GM03348 (cell line): ENCODE measurements at places on chromosomes 2 and 18.

DNA sequence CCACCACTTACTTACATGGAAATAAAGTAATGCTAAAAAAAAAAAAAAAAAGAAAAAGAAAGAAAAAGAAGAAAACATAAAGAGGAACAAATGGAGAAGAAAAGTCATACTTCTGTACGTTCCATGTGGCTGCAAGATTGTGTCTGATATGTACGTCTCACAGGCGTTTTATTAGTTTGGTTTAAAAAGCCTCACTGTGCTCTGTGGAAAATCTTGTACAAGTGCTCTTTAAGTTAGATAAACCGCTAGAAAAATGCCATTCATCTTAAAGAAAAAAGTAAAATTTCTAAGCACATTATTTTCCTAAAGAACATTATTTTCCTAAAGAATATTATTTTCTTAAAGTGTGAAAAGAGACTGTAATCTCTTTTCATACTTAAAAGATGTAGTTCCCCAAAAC lies 165.1 kb downstream of the ZNF521 start:
- DNase-seq, result no peak

GRCh38 chr2:106085181-106085940 lies 108.7 kb downstream of the UXS1 start:
- DNase-seq, result no peak

DNA sequence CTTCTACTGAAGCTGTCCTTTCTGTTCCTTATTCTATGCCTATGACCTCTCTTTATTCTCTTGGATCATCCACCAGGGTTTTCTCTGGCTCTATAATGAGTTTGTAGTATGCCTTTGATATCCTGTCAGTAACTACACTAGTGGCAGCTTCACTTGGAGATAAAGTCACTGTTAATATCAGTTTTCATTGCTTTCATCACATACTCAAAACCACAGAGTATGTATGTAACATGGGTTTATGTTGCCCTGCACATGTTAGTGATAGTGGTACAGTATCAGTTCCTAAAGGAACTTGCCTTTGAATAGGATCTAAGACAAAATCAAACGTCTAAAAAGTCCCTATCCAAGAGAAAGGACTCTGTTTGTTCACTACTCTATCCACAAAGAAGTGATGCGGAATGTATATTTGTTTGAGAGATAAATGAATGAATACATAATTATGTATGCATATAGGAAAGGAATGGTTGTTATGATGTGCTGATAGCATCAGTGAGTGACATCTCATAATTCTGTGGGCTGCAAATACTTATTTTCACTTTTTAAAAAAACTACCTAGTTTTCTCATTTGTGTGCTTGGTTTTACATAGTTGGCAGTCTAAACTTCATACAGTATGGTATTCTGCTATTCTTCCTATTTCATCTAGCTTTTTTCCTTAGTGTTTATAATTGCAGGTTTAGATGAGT lies 45.1 kb downstream of the TET3 start:
- DNase-seq, result no peak

DNA sequence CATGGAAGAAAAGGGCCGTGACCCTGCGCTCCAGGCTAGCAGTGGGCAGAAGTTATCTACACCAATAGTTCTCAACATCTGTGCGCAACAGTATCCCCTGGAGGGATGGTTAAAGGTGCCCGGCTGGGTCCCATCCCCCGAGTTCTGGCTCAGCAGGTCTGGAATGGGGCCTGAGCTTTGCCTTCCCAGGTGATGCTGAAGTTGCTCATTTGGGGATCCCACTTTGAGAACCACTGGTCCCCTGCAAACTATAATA lies 31.1 kb downstream of the DNMT3A start:
- DNase-seq, result no peak

DNA sequence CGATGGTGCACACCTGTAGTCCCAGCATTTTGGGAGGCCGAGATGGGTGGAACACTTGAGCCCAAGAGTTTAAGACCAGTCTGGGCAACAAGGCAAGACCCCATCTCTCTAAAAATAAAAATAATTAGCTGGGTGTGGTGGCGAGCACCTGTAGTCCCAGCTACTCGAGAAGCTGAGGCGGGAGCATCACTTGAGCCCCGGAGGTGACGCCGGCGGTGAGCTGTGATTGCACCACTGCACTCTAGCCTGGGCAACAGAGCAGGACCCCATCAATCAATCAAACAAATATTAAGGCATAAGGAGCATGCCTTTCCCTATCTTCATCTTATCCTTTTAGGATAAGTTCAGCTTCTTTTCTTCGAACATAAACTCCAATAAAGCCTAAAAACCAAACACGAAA lies 1.1 kb downstream of the WDSUB1 start:
- no peak for DNase-seq

GRCh38 chr2:47386551-47386950 lies 16.4 kb upstream of the MSH2 start:
- no peak for DNase-seq
